ENCODE measurements at places on chromosomes 6 and 20.
A peak's percentile ranks its signal among the peaks of the same experiment; 100 is the strongest.

- DNase-seq = no peak
These were observed 31.0 kb downstream of the GRM4 start for GRCh38 chr6:34114695-34115402.

GRCh38 chr6:34082864-34083626 lies 62.8 kb downstream of the GRM4 start:
- DNase-seq = no peak

- DNase-seq = no peak
These were observed 1.4 kb downstream of the DEFB124 start for GRCh38 chr20:31473331-31474096.

DNA sequence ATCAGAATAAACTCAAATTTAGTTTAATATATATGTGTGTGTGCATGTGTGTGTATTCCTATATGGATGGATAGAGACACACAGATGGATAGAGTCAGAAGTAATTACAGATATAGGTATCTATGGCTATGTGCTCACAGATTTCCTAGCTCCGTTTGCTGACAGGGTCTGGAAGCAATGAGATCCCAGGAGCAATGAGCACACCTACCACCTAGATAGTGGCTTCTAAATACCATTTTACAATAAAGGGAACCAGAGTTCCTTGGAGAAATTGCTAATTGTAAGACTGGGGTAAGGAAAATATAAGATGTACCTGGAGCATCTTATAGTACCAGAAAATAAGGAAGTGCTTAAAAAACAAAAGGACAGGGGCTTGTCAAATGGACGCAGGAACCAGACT lies 196.2 kb upstream of the PRDM1 start:
- DNase-seq = no peak

- DNase-seq = no peak
These were observed 58.8 kb downstream of the UBE2V1 start for GRCh38 chr20:50054231-50054547.

DNA sequence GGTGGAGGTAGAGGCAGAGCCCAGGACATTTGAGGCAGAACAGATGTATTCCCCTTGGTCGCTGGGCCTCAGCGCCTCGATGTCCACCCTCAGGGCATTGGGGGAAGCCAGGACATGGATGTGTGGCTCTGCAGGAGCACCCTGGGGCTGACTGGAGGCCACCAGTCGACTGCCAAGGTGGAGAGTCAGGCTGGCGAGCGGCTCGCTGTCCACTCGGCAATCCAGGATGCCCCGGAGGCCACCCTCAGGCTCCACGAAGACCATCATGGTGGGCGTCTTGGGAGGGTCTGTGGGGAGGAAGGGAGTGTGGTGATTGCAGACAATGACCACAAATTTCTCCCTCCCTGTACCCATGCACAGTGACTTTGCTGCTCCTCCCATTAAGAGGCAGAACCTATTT lies 8.2 kb upstream of the ADAM33 start:
- no peak for DNase-seq

- no peak for DNase-seq
These were observed 1047.9 kb upstream of the MAP3K7 start for GRCh38 chr6:91634791-91635190.

DNA sequence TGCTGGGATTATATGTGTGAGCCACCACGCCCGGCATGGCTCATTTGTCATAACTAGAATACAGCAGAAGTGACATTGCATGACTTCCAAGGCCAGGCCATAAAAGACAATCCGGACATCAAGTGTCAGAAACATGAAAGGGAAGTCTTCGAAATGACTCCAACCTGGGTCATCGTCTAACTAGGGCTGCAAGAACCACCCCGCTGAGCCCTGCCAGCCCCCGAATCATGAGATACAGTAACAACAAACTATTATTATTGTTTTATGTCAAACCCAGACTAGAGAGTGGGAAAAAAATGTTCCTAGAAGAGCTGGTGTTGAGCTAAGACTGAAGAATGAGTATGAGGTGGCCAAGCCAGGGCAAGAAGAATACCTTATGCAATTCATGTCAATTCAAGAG lies 59.6 kb downstream of the ZNF217 start:
- DNase-seq = no peak

- no peak for DNase-seq
These were observed 48.6 kb downstream of the FOXO3 start for GRCh38 chr6:108609276-108609769.

GRCh38 chr6:84788689-84789088 lies 24.3 kb upstream of the TBX18 start:
- DNase-seq = no peak

DNA sequence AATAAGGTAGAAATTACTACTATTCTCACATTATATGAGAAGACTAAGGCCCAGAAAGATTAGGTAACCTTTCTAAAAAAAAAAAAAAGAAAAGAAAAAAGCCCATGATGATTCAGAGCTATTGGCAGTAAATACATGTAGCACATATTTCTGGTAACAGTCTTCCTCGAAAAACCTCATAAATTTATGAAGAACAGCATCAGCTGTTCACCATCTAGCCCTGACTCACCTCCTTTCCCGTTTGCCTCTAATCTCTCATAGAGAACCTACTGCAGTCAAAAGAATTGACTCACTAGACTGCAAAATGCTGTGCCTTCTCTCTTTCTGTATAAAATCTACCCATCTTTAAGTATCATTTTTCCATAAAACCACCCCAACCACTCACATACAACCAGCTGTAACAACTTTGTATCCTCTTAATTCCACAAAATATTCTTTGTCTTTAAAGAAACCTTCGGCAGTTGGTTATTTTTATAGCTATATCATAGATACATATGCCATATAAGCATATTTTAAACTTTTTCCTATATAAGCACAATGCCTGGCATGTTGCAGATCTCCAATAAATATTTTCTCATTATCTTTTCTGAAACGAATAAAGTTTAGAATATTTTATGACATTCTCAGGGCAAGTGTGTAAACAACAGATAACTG lies 152.7 kb upstream of the ENPP5 start:
- no peak for DNase-seq

GRCh38 chr6:165206798-165207197 lies 102.6 kb downstream of the C6orf118 start:
- DNase-seq = no peak

GRCh38 chr6:155215906-155216305 lies 47.9 kb upstream of the CLDN20 start:
- DNase-seq = no peak

DNA sequence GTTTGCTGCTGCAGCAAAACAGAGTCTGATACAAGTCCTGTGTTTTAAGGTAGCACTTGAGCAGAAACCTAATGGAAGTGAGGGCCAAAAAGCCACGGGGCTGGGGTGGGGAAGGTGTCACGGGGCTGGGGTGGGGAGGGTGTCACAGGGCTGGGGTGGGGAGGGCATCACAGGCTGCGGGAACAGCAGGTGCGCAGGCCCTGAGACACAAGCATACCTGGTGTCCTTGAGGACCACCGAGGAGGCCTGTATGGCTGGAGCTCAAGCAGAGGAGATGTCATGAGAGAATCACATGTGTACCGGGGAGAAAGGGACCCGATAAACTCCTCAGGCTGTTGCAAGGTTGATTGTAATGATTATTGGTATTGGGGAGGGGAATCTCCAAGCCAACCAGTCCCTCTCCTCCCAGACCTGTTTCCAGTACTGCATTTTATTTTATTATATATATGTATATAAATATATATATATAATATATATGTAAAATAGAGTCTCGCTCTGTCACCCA lies 13.6 kb upstream of the SPO11 start:
- no peak for DNase-seq

GRCh38 chr6:104159045-104159618 lies 700.6 kb downstream of the HACE1 start:
- no peak for DNase-seq

GRCh38 chr20:41137614-41138474 lies 501 bp downstream of the PLCG1 start:
- peak; percentile 18 for DNase-seq

- DNase-seq = no peak
These were observed 78.3 kb downstream of the RPP40 start for GRCh38 chr6:4925580-4925979.

DNA sequence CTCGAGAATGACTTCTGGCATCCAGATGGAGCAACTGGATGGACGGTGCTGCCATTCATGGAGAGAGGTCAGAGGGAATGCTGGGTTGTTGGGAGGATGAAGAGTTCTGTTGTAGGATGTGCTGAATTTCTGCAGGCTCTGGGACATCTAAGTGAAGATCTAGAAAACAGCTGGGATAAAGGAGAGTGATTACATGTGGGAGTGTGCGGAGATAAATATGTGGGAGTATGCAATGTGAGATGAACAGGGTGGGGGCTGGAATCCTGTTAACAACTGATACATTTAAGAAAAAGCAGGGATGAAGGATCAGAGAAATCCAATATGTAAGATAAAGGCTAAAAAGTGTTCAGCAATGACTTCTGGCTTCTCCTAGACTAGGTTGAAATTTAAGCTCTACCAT lies 43.1 kb downstream of the FAXC start:
- no peak for DNase-seq

GRCh38 chr20:13581451-13581850 lies 57.3 kb downstream of the TASP1 start:
- DNase-seq = no peak
